HTR-8/SVneo (cell line): ENCODE measurements at places on chromosomes 2 and 18.
A peak's percentile ranks its signal among the peaks of the same experiment; 100 is the strongest.

DNA sequence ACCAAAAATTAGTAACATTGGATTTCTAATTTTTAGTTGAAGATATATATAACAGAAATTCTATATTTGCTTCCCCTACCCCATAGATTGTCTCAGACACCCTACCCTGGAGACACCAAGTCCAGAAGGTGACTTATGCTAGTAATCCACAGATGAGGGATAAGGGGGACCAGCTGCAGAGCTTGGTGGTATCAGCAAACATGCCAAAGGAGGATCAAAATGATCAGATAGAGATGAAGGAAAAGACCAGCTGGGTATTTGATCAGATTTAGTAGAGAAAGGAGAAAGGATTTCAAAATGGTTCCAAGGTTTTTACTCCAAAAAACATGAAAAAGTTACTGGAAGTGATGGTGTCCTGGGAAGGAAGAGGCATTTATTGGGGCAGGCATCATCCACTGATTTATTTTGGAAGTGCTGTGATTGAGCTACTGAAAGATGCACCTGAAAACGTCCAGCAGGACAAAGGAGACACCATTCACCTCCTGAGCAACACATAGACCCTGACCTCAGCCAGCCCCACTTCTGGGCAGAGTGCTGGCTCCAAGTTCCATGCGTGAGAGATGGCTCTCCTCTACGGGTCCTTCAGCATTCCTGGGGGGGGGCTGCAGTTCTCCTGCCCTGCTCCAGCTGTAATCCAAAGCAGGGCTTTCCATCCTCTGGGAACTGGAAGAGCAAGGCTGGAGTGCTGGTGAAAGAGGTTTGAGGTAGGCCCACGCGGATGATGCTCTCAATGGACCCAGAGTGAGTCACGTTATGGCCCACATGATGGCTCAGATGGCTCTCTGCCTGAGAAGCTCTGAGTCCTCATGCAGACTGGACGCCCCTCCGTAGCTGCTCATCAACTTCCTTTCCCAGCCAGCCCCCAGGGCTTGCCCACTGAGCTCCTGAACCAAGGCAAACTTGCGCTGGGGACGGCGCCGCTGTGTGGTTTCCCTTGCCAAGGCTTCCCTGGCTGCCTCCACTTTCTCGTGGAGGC is 3.7 kb upstream of the LRRFIP1 start:
- no peak for DNase-seq

GRCh38 chr2:169694894-169695260 is 608 bp downstream of the PHOSPHO2 start:
- DNase-seq, result no peak

DNA sequence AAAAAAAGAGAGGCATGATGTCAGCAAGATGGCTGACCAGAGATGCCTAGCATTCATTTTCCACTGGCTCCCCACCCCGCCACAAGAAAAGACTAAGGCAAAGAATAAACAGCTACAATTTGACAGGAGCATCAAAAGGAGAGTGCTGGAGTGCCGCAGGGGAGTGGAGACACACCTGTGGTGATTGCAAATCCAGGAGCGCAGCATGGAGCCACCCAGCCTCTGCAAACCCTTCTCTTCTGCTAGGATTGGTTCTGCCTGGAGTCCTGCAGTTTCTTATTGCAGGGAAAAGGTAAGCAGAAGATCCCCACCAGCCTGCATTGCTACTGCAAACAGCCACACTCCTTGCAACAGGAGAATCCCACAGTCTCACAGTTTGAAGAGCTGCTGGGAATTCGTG is 26.1 kb downstream of the BOLL start:
- DNase-seq, result no peak

DNA sequence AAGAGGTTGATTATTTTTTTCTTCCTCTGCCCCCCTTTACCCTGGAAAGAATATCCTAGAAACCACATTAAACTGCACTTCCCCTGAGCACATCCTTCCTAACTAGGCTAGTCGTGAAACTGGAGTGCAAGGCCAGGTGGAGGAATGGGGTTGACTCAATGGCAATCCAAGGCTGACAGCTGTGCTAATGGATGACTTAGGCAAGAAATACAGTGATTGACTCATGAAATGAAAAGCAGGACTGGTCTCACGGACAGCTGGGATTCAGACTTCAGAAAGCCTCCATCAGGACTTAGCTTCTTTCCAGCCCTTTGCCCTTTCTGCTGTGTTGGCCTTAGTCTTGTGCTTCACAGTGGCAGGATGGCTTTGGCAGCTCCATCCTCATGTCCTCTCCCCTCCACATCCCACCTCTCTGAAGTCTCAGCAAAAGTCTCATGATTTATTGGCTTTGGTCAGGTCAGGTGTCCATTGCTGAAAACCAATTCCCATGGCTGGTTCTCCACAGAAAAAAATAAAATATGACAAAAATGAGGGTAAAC is 33.8 kb downstream of the INSIG2 start:
- DNase-seq, result no peak

GRCh38 chr18:79374408-79375171 is 21.1 kb upstream of the NFATC1 start:
- DNase-seq, result no peak

GRCh38 chr2:108271691-108272253 is 16.9 kb upstream of the SULT1C2 start:
- DNase-seq, result peak; percentile 84

- DNase-seq, result no peak
Observed at GRCh38 chr18:69916412-69916811, 31.3 kb downstream of the CD226 start.

- no peak for DNase-seq
Observed at GRCh38 chr2:15145046-15145817, 415.9 kb downstream of the NBAS start.

DNA sequence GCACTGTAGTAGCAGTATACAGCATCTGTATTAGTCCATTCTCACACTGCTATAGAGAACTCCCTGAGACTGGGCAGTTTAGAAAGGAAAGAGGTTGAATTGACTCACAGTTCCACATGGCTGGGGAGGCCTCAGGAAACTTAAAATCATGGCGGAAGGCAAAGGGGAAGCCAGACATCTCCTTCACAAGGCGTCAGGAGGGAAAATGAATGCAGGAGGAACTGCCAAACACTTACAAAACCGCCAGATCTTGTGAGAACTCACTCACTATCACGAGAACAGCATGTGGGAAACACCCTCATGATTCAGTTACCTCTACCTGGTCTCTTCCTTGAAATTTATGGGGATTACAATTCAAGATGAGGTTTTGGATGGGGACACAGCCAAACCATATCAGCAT is 25.4 kb downstream of the MAP4K4 start:
- no peak for DNase-seq

GRCh38 chr2:129050101-129050500 is 731.4 kb upstream of the HS6ST1 start:
- DNase-seq, result no peak

DNA sequence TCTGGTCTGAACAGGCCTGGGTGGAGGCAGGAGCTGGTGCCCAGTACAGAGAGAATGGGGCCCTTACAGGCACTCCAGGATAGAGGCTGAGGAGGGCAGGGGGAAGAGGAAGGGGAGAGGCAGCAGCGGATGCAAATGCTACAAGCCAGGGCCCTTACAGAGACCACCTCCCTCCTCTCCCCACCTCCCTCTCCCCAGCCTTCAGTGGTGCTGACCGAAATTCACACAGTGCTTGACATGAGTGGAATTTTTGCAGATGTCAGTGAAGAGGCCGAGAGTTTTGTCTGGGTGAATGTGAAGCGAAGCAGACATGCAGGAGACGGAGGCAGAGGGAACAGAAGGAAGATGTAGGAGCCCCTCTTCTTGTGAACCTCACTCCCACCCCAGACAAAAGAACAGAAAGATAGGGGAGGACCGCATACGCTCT is 31.9 kb downstream of the CIB4 start:
- no peak for DNase-seq

GRCh38 chr2:233202531-233202944 is 48.9 kb upstream of the ATG16L1 start:
- no peak for DNase-seq

DNA sequence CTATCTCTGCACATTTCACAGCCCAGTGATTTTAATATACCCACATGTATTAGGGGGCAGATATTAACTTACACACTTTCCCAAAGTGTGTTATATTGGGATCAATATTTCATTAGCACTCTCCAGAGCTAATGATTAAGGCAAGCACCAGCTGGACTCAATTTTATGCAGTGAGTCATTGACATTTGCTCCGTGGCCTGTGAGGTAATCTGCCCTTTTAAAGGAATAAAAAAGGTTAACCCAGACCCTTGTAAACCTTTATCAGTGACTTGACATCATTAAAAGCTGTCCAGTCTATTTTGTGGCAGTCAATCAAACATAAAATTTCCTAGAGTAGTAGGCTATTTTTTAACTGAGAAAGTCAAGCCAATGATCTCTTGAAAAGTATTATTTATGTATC is 1870.4 kb upstream of the CELF4 start:
- no peak for DNase-seq

DNA sequence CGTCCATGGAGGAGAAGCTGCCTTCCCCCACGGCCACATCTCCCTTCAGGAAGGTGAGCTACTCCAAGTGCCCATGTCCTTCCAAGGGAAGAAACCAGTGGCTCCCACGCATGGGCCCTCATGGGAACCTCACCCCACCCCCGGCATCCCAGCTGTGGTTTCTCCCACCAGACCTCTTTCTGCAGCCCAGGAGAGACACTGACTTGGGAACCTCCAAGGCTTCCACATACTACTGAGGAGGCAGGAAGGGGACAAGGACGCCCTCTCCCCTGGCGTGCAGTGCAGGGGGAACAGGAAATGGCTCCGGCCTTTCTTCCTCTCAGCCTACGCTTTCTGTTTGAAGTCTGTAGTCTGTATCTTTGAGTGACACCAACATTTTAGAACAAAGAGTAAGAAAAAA is 104.5 kb upstream of the EPC2 start:
- no peak for DNase-seq

DNA sequence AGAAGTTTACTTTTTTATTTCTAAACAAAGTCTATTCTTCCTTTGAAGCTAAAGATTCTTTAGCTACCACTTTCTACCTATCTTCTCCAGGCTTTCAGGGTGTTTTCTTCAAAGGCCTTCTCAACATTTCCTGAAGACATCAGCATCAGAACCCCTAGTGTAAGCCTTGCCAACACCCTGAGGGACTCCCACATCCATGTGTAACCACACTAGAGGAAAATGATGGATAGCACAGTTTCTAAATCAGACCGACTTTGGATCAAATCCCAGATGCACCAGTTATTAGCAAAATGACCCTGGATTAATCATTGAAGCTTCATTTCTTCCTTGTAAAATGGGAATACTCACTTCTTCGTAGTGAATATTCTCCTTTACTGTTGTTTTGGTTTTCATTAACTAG is 4.7 kb upstream of the TTN start:
- DNase-seq, result no peak

DNA sequence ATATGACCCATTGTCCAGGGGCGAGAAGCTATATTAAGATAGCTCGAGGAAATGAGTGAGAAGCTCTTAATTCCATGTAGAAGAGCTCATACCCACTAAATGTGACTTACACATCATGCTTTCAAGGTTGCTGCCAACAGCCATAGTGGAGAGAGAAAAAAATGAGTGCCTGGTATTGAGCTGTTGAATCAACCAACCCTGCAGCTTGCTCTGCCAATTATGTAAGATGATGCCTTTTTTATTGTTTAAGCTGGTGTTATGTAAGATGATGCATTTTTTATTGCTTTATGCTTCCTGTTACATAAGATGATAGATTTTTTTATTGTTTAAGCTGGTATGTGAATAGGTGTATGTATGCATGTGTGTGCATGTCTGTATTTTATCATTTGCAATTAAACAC is 228.2 kb downstream of the CCDC178 start:
- DNase-seq, result no peak

DNA sequence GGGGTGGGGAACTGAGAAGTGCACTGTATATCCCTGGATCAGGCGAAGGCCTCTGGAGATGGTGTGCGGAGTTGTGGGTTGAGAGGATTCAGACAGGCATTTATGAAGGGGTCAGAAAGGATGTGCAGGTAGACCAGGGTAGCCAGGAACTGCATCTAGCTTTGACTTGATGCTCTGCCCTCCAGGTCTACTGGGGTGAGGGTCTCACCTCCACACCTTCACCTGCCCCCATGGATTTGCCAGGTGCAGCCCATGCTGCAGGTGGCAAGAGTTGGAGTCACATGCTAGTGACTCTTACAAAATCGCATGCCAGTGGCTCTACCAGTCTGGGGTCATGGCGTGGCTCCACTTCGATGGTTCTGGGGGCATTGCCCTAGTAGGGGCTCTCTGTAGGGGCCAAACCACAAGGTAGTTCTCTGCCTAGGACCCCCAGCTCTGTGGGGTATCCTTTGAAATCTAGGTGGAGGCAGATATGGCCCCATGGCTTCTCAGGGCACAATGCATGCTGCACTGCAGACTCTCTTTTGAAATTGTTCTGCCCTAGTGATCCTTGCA is 18.9 kb upstream of the KCNF1 start:
- DNase-seq, result no peak

GRCh38 chr2:72718876-72719275 is 107.0 kb downstream of the EXOC6B start:
- DNase-seq, result no peak

DNA sequence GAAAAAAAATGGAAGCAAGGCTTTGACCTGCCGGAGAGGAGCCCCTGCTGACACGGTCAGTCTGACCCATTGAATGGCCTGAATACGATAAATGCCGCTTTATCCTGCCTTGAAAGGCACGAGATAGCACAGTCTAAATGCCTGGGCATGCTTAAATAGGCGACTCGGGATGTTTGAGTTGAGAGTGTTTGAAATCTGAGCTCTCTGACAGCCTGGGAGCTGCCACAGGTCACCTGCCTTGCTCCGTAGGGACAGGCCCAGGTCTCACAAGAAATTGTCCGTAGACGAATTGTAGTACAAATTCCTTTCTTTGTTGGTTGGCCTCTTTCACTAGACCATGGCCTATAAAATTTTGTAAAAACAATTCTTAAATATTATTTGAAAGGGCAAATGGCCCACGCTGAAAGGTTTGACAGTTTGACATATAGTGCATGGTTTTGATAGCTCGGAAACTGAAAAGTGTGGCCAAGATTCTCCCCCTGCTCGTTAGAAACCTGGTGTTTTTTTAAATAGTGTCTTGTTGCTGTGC is 72.8 kb downstream of the MEIS1 start:
- no peak for DNase-seq

DNA sequence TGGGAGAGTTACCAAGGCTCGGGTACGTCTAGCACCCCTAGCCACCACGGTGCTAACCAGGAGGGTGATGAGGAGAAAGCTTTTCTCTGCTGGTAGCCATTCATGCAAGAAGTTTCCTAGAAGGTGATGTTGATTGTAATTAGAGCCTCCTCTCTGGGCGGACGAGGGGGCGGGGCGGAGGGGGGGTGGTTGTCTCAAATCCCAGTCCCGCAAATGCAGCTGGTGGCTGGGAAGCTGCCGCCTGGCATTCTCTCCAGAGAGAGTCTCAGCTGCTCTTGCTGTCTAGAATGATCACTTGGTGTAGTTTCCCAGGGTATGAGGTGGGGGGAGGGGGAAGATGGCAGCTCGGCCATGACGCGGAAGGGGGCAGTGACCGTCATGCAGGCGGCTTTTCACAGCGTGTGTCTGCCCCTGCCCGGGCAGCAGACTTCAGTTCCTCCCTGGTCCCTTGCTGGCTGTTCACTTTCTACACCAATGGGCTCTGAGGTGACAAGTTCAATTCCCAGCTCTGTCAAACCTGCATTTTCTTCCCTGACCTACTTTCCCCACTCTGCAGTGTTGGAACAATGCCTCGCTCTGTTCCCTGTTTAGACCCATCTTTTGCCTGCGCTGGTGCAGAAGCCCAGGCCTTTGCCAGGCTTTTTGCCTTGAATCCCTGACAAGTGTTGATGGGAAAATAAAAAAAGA is 61.5 kb upstream of the KLF7 start:
- no peak for DNase-seq
